ENCODE measurements at places on chromosomes 7 and 10.

DNA sequence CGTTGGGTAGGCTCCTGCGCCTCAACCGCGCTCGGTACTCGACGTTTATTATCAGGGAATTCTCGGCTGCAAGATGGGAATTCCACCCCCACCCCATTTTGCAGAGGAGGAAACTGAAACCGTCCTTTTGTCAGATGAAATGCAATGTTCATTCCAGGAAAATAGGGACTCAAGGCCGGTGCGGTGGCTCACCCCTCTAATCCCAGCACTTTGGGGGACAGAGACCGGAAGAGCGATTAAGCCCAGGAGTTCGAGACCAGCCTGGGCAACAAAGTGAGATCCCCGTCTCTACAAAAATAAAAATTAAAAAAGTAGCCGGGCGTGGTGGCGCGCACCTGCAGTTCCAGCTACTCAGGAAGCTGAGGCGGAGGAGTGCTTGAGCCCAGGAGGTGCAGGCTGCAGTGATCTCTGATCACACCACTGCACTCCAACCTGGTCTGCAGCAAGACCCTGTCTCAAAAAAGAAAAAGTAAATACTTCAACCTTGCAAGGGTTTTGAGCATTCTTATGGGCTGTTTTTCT, 720 bp upstream of the RFC2 start:
- DNase-seq = no peak

DNA sequence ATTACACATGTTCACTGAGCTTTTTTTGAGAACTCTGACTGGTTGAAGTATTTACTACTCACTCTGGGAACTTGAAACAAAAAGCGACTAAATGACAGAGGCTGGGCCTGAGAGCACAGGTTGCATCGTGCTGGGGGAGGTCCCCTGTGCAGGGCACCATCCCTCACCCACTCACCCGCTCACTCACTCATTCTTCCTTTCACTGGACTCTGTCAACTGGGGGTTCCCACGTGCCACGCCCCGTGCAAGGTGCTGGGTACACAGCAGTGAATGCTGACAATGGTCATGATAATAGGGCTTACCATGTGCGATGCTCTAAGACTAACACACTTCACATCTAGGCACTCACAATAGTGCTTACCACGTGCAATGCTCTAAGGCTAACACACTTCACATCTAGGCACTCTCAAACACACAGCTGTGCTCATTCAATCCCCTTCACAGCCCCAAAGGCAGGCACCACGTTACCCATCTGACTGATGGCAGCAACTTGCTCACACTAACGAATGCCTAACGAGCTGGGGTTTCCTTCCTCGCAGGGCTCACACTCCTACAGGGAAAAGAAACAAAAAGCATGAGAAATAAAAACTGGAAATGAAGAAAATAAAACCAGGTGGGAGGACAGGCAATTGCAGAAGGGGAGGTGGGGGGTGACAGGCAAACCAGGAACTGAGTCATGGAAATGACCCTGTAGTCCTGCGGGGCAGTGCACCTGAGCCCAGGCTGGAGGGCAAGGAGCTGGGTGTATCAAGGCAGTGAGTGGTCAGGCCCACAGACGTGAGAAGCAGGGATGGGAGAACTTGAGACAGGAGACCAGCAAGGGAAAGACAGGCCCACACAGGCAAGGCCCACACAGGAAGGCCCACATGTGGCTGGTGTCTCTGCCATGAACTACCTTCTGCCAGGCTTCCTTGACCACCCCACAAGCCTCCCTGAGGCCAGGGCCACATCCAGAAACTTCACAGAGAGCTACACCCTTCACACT, 147.0 kb upstream of the FAM20C start:
- no peak for DNase-seq

DNA sequence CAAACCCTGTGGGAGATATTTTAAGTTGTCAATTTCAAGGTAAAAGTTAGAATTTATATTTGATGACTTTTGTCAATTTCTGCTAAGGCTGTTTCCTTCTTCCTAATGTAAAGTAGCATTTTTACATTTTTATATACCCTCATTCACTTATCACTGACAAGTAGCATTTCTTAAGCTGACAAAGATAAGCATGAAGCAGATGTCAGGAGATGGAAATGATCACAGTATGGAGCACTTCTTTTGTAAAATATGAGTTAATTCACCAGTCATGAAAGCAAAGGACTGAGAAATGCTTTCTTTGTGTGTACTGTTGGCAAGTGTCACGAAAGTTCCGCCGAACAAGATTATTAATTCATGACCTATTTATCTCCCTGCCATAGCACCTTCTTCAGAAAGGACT, 503.9 kb downstream of the DNAJB9 start:
- DNase-seq = no peak

GRCh38 chr10:132916421-132916841, 25.9 kb downstream of the CFAP46 start:
- DNase-seq = no peak

DNA sequence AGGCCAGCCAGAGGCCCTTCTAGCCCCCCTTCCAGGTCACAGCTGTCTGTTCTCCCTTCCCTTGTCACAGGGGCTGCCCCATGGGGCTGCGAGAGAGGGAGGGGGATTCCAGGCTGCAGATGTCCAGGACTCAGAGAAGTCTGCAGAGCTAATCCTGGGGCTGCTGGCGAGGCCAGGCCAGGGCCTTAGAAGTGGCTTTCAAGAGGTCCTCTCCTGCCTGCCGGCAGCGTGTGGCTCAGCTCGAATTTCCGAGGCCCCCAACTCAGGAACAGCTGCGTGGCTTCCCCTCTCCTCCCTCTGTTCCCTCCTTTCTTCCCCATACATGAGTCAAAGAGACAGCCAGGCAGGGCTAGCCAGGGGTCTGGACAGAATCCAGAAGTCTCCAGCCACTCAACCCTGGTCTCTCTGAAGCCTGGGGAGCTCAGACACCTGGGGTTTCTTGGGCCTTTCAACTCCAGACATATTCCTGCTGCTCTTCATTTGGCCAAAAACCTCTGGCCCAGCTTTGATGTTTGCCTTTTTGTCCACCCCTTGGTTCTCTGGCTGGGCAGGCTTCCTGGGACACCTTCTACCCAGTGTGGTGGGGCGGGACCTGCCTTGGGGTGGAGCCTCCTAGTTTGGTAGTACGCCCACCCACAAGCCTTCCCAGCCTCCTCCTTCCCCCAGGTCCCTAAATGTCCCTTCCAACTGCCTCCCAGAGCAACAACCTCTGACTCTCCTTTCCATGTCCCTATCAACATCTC, 21.8 kb upstream of the EIF5AL1 start:
- no peak for DNase-seq

Data from BE2C (cell line).